Islet precursor cell (in vitro differentiated cells): ENCODE measurements at places on chromosomes 4 and X.

- no peak for DNase-seq
These were observed 39.5 kb downstream of the HOPX start for GRCh38 chr4:56641494-56642051.

DNA sequence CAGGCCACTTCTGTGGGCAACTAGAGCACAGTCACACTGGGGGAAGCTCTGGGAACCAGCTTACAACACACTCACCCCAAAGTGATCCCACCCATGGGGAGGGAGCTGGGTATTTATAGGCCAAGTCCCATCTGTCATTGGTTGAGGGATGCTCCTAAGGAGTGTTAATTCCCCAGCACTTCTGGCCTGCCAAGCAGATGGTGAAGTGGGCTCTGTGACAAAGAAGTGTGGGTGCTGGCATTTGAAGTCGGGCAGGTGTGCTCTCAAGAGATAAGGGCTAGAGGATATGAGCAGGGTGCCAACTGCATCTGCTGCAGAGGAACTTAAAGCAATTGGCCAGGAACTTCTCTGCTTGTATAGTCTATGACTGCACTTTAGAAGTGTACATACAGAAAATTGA is 30.9 kb downstream of the PTCHD1 start:
- DNase-seq = no peak

DNA sequence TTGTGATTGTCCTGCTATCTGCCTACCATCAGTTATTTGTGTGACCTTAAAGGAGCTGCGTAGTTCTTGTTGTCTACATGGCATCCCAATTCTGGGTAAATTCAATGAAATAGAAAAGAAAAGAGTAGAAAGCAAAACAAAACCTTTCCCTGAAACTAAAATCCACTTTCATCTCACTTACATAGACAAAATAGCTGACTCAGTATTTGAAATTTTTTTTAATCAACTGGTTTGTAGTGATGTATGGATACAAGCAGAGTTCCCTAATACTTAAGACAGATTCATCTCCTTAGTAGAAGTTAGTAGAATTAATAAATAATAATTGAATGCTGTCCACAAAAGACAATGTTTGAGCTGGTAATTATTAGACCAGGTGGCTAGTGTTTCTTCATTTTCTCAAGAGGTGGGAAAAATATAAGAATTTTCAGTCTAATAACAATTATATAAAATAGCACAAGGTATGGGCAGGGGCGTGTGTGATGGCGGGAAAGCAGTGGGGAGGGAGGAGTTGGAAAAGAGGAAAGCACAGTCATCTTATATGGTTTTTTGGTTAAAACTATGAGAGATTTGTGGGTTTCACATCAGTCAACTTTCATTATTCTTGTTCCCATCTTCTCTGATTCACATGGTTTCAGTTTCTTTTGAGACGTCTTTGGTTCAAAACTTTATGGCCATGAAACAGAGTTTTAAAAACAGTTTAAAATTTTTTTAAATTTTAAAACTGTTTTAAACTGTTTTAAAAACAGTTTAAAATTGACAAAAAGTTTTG is 275.2 kb downstream of the SPRY1 start:
- DNase-seq = no peak

DNA sequence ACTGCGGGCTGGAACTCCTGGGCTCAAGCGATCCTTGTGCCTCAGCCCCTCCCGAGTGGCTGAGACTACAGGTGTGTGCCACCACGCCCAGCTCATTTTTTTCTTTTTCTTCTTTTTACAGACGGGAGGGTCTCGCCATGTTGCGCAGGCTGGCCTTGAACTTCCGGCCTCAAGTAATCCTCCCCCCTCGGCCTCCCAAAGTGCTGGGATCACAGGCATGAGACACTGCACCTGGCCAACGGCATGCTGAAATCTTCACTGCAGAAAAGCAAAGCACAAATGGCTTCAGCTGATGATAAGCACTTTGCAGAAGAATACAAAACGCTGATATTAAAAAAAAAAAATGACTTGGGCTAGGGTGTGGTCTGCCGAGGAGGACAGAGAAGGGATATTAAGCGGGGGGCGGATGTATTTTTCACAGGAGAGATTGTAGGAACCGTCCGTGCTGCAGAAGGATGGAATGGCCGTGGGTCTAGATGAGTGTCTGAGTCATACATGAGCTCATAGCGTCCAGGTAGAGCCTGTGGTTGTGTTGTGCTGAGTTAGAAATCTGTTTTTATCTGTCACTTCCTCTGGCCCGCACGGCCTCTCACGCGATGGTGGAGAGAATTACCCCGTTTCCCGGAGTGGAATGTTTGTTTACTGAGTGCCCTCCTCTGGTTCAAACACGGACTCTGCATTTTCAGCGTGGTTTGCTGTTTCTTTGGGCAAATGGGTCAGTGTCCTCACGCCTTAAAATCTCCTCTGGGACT is 8.5 kb upstream of the AKAP17A start:
- DNase-seq = peak; percentile 55
